ENCODE measurements at places on chromosomes 6 and 20.

DNA sequence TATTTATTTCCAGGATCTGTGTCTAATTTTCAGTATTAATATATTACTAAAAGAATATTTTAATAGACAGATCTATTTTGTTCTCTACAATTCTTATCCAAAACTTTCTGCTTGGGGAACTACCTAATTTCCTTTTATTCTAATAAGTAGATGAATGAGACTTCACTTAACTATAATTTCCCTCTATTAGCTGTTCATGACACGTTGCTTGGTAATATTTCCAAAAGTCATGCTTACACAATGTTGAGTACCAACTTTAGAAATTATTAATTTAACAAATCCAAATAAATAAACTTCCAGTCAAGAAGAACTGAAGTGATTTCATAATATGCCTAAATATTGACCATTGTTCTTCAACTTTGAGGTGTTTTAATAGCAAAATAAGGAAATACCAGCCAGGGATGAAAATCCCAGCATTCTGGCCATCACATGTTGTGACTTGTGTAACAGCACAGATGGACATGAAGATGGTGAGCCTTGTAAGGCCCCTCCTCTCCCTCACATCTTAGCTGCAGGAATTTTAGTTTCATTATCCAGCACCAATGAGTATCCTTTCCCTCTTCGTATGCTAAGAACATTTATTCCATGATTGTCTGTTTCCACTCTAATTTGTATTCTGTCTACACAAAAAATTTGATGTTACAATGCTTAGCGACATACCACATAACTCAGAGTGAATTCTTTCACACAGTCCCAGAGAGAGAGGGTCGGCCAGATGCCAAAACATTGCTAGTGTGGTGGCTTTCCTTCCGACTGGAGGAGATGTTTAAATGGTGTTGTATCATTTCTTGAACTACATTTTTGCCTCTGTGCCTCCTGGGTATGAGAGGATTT lies 137.5 kb downstream of the FOXA2 start:
- no peak for DNase-seq

DNA sequence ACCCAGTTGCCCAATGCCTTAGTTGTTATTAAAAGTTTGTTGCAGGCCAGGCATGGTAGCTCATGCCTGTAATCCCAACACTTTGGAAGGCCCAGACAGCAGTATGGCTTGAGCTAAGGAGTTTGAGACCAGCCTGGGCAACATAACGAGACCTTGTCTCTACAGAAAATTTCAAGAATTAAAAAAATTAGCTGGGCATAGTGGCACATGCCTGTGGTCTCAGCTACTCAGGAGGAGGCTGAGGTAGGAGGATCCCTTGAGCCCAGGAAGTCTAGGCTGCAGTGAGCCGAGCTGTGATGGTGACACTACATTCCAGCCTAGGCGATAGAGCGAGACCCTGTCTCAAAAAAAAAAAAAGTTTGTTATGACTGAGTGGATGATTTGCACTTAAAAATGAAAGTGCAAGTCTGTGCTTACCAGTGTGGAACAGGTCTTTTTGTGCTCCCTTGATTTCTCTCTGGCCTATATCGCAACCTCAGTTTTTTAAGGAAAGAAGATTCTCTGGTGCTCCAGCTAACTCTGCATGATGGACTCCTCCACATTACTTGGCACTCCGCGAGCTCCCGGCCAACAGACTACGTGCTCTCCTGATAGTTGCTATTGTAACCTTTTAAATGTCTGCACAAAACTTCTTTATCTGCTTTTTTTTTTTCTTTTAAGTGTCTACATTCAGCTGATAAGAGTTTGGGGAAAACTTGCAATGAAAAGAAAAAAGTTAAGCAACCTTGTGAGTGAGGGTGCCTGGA lies 22.1 kb downstream of the ZKSCAN3 start:
- no peak for DNase-seq

DNA sequence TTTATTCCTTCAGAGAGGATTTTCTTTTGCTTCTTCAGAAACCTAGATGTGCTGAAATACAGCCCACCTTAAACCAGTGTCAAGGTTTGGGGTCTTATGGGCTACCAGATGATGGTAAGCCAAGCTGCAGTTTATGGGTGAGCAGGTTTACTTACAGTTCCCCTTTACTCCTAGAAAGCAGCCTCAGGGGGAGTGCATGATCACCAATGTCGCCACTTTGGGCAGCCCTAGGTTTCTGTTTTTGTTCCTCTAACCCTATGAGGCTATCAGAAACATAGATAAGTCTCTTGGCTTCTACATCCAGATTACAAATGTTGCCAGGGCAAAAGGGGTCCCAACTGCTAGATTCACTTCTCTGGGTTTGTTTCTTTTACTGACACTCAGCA lies 67.2 kb downstream of the TRIM27 start:
- DNase-seq = no peak

GRCh38 chr6:147285087-147285855 lies 81.1 kb downstream of the STXBP5 start:
- DNase-seq = peak; percentile 19

GRCh38 chr6:25465941-25466340 lies 186.1 kb upstream of the SCGN start:
- no peak for DNase-seq
